ENCODE measurements at places on chromosomes 1 and 21.

DNA sequence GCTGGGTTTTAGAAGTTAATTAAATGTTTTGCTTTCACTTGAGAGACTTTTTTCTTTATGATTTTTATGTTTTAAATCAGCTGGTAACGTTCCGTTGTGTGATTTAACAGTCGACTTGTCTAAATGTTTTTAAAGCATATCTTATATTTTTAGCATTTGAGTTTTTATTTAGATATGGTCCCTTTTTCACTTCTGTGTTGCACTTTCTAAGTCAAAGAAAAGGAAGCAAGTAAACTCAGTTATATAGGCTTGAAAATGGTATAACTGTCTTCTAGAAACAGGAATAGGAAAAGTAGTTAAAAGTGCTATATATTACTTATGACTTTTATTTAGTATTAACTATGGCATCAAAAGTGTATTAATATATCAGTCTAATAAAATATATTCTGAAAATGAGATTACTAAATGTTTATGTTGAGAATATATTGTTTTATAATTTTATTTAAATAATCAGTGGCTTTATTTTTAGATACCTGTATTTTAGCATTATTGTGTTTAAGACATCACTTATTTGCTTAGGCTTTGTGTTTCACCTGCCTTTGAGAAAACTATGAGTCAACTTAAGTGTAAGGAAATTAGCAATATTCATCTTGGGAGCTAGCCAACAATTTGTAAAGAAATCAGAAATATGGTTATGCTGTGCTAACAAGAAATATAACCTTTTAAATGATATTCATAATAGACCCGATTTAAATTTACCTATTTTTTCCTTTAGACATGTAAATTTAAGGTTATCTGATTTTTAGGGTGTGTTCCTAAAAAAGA is 60.5 kb downstream of the RABGAP1L start:
- DNase-seq = no peak

DNA sequence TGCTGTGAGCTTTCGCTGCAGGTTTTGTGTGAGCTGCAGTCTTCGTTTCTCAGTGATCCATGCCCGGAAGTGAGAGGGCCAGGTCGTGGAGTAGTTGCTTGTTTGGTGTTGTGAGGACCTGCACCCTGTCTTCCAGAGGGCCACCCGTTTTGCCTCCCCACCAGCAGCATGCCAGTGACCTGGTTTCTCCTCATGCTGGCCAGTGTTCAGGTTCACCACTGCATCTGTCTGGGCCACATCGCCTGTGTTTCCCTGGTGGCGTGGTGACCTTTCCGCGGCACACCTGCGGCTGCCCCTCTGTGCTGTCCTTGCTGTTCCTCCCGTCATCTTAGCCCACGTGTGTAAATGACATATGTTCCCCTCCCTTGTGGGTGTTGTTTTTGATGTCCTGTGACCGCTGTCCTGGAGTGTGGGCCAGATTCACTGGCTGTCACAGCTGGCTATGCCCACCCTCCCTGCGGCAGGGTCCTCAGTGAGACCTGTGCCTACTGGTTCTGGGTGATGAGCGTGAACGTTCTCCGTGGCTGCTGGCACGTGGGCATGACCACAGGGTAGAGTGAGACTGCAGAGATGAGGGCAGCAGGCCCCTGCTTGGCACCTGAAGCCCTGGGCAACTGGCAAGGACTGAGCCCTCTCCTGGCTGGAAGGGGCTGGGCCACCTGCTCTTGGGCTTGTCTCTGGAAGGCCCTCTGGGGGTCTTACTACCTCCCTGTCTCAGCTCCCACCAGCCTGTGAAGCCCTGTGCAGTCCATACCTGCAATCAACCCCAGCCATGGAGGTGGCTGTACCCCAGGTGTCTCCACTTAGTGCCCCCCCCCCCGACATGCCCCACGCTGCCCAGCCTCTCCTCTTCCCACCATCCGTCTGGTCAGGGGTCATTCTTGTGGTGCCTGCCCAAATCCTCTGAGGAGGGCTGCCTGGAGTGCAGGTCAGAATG is 7.3 kb downstream of the IBA57 start:
- DNase-seq = no peak

- no peak for DNase-seq
Measured at GRCh38 chr1:224894915-224895314, 34.6 kb upstream of the DNAH14 start.

DNA sequence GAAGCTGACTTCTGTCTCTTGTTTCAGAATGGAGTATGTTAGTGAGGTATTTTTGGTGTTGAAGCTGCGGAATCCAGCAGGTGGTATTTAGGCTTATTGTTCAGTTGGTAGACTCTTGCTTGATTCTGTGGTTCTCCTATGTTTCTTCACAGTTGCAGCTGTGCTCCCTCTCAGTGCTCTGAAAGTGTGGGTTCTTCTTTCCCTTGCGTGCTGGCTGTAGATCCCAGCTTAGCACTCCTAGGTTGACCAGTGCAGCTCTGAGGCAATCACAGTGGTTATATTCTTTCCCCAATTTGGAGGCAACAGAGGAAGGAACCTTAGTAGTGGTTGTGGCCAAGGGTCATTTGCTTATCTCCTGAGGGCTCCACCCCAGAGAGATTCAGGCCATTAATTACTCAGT is 269.2 kb upstream of the NRIP1 start:
- no peak for DNase-seq

GRCh38 chr21:38937286-38937790 is 131.6 kb downstream of the ETS2 start:
- DNase-seq = no peak

DNA sequence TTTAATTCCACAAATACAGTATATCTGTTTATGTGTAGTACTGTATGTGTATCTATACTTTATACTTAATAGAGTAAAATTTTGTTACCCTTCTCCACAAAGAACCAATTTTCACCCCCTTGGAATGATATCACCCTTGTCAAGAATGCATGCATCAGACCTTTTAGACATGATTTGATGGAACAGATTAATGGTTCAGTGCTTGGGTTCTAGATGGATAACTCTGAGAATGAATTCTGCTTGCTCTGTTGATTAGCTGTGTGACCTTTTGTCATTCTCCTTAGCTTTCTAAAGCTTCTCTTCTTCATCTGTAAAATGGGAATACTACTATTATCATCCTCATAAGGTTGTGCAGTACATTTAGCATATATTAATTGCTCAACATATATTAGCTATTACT is 105.1 kb downstream of the NEK7 start:
- no peak for DNase-seq

DNA sequence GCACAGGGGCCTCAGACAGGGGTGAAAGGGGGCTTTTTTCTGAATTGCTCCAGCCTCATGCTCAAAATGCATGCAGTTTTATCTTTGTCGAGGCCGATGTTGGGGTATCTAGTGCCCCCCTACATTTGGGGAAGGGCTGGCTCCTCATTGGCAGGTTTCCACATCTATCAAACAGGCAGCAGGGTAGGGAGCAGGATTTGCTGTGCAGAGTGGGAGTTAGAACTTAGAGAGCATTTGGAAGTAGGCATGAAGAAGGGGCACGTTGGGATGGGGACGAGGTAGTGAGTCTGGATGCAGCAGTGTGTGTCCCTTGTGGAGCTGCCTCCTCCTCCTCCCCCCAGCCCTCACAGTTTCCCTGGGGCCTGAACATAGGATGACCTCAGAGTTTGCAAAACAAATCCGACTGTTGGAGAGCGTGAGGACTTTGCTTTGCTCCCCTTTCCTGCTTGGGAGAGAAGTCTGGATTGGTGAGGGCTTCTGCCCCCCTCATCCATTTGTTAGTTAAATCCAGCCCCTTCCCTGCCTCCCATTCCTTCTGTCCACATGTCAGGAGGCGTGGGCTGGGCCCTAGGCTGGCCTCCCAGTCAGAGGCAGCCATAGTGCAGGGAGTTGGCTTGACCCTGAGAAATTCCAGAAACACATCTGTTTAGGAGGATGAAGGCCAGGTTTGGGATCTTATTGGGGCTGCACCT is 36.9 kb upstream of the GPR37L1 start:
- DNase-seq = peak; percentile 34

GRCh38 chr1:87196110-87196827 is 132.4 kb upstream of the LMO4 start:
- DNase-seq = no peak

DNA sequence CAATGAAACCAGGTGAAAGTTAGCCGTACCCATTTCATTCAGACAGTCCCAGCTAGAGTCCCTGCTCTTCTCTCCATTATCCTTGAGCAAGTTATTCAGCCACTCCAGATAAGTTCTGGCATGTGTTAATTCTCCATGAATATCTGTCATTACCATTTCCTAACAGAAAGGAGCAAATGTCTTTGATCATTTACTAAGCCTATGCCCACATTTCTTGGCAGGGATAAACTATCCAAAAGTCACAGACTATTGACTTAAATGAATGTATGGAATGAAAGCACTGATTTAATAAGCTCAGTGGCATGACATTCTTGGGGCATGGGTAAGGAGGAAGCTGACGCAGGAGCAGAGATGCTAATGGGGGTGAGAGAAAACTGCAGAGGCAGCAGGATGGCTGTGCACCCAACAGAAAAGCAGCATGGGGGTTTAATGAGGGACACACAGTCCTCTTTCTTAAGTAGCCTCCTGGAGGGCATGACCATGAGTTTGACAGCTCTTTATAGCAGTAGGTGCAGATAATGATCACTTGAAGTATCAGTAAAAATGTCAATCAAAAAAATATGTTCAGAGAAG is 17.6 kb upstream of the DHCR24 start:
- no peak for DNase-seq

- DNase-seq = no peak
Measured at GRCh38 chr1:243719476-243719875, 130.6 kb downstream of the AKT3 start.

GRCh38 chr1:42999308-42999707 is 40.6 kb upstream of the SLC2A1 start:
- no peak for DNase-seq

DNA sequence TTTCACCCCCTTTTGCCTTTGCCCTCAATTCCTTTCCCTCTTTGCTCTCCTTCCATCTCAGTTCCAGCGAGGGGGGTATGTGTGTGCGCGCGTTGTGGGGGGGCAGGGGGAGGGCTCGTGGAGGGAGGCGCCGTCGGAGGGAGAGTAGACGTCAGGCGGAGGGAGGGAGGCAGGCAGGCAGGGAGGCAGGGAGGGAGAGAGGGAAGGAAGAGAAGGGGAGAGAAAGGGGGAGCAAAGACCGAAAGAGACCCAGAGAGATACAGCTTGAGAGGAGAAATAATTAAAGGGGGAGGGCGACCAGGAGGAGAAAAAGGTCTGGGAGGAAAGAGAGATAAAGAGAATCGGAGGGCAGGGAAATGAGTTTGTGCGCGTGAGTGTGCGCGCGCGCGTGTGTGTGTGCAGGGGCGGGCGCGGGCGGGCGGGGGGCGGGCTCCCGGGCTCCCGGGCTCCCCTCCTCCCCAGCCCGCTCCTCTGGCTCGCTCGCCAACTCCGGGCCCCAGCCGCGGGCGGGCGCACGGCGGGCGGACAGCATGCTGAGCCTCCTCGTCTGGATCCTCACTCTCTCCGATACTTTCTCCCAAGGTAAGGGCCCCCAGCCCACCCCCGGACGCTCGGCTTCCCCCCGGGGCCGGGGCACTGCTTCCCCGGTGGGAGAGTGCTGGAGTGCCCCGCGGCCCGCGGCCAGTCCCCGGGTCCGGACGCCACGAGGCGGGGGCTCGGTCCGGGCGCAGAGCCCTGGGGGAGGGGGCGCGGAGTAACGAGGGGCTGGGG is at the start of gene KIRREL1:
Gene KIRREL1, plus strand, starts transcription at position 499 of the 771 bp plus-strand sequence. Its CDS starts 32 bp downstream, at position 531.
- no peak for DNase-seq
